ENCODE measurements at places on chromosomes 2 and 18.

GRCh38 chr2:44462934-44463849 is 101.4 kb downstream of the CAMKMT start:
- no peak for DNase-seq

DNA sequence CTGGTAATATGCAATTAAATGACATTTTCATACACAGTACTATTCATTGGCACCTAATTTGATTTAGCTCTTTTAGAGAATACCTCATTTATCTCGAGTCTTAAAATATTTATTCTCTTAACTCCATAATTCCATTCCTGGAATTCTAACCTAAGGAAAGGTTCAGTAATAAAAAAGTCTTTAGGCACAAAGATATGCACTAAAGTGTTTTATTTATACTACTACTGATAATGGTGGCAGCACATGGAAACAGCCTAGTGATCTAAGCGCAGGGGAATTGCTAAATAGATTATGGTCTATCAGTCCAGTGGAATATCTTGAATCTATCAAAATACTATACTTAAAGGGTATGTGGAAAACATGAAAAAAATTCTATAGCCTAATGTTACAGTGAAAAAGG is 142.5 kb upstream of the LTBP1 start:
- no peak for DNase-seq

GRCh38 chr2:44275927-44276303 is 635 bp downstream of the SLC3A1 start:
- DNase-seq, result no peak

GRCh38 chr2:144571770-144572169 is 51.9 kb upstream of the ZEB2 start:
- no peak for DNase-seq

DNA sequence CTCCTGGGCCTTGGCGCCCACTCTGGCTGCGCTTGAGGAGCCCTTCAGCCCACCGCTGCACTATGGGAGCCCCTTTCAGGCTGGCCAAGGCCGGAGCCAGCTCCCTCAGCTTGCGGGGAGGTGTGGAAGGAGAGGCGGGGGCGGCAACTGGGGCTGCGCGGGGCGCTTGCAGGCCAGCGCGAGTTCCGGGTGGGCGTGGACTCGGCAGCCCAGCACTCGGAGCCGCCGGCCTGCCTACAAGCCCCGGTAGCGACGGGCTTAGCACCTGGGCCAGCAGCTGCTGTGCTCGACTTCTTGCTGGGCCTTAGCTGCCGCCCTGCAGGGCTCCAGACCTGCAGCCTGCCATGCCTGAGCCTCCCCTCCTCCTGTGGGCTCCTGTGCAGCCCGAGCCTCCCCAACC is 141.5 kb upstream of the SLC39A10 start:
- DNase-seq, result no peak

DNA sequence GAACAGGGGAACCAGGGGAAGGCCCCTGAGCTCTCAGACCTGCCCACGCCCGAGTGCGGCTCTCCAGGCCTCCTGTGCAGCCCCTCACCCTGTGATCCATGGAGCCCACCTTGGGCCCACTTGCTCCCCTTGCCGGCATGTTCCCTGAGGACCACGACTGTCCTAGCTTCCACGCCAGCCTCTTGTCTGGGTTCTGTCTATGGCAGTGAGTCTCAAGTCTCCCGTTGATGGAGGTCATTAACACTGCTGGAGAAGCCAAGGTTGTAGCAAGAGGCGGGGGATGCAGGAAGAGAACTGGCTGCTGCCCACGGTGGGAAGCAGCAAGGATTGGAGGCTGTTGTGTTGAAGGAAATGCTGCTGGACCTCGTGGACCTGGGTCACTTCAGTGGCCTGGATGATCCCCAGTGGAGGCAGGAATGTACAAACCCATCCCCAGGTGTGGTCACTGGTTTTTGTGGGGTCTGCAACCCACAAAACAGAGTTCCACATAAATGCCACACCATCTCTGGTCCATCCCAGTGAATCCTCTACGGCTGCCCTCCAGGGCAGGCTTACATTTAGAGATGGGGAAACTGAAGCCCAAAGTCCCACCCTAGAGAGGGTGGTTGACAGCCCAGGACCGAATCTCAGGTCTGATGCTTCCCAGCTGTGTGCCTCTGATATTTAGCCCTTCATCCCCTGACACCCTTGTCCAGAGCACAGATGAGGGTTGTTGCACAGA is 150.3 kb downstream of the NDUFA10 start:
- DNase-seq, result no peak

- no peak for DNase-seq
Observed at GRCh38 chr2:11697103-11697871, 27.3 kb upstream of the NTSR2 start.

DNA sequence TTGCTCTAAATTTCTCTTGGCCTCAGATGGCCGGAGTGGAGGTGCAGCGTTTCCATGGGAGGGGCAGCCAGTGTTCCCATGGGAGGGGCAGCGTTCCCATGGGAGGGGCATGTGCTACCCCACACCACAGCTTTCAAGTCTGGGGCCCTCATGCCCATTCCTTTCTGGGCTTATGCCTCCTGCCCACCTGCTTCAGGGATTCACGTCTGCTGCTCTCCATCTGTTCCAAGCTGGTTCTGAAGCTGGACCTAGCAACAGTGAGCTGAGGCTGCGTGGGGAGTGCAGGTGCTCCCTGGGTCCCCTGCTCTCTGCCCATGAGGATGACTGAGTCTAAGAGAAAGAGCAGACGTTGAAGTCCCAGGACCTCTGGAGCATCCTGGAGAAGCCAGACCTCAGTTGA is 243.1 kb upstream of the PXDN start:
- DNase-seq, result peak; percentile 52

DNA sequence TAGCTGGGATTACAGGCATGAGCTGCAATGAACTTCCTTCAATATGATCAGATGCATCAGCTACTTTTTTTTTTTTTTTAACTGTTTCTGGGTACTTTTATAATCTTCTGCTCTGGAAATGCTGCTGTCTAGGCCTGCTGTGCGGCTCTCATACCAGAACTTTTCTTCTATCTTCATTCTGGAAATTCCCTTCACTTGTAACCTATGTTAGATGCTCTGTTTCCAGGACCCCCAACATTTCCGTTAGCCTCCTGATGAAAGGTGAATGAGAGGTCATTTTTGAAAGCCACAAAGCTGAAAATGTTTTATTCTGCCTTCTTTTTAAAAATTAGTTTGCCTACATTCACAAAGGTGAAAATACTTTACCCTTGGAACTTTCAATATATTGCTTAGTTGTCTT is 8.6 kb downstream of the AGFG1 start:
- no peak for DNase-seq

DNA sequence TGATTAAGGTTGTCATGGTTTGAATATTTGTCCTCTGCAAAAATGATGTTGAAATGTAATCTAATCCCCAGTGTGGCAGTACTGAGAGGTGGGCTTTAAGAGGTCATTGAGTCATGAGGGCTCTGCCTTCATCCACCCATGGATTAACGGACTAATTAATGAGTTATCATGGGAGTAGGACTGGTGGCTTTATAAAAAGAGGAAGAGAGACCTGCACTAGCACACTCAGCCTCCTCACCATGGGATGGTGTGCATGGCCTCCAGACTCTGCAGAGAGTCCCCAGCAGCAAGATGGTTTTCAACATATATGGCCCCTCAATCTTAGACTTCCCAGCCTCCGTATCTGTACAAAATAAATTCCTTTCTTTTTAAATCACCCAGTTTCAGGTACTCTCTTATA is 41.0 kb downstream of the DTNB start:
- DNase-seq, result no peak

GRCh38 chr2:25085761-25086560 is 44.1 kb downstream of the EFR3B start:
- DNase-seq, result no peak

GRCh38 chr2:64313398-64313723 is 140.6 kb upstream of the LGALSL start:
- peak; percentile 58 for DNase-seq

- DNase-seq, result no peak
Observed at GRCh38 chr18:21264651-21265050, 22.6 kb downstream of the GREB1L start.

GRCh38 chr2:51899643-51900042 is 867.7 kb upstream of the NRXN1 start:
- DNase-seq, result no peak

DNA sequence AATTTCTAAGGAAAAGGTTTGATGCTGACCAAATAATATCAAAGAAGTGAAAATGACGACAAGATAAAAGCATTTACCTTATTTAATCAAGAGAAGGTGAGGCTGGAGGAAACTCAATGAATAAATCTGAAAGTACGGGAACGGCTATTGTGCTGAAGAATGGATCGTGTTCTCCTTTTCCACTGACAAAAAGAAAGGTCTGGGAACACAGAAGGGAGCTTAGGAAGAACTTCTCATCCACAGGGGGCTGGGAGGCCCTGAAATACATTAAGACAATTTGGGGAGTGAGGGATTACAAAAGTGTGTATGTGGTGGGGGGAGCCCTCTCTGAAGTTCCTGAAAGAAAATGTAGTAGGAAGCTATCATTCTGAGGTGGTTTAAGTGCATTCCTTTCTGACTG is 582.3 kb downstream of the SLC4A3 start:
- DNase-seq, result no peak

DNA sequence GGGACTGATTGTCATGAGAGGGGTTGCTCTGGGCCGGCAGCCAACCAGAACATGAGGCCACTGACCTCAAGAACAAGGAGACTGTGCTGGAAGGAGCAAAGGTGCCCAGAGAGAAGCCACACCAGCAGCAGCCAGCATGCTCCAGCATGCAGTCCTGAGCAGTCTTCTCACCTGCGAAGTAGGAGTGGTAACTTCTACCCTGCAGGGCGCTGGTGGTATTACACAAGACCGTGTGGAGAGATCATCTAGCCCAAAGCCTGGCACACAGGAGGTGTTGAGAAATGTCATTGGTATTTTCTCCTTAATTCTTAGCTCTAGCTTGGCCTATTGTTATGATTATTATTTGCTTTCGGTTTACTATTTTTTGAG is 132.7 kb downstream of the TSN start:
- DNase-seq, result no peak

GRCh38 chr18:46497129-46497528 is 159.9 kb downstream of the LOXHD1 start:
- no peak for DNase-seq

- DNase-seq, result no peak
Observed at GRCh38 chr18:13261661-13262357, 43.2 kb downstream of the LDLRAD4 start.

DNA sequence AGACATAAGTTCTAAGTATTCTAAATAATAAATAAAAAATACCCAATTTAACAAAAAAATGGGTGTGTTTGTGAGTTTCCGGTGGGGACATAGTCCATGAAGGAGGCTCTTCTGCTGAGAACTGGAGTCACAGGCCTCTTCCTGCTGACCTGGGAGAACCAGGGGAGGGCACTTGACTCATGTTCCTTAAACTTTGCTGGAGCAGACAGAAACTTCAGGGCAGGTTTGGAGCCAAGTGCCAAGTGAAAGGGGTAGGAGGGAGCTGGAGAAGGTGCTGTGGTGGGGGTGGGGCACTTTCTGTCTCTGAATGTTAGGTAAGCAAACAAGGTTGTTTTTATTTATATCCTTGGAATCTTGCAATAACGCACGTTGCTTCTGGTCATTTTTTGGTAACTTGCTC is 78.8 kb upstream of the TTN start:
- DNase-seq, result no peak

- no peak for DNase-seq
Observed at GRCh38 chr2:120298173-120298835, 45.7 kb downstream of the RALB start.

GRCh38 chr2:107717661-107718060 is 109.0 kb upstream of the RGPD4 start:
- no peak for DNase-seq

DNA sequence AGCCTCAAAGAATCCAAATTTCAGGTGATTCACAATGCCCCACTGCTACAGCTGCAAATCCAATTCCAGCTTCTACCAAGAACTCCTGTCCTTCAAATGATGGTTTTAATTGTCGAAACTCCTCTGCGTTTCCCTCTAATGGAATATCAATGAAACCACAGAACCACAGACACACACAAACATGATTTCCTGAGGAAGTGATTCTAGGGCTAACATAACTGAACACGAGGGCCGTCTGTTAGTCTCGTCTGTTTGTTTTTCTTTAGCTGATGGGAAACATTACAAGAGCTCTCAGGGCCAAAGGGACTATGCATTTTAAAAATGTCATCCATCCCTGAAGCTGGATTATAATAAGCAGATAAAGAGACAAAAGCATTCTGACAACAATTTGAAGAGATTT is 59.4 kb downstream of the RNF152 start:
- no peak for DNase-seq

GRCh38 chr2:37343537-37344434 is 644 bp upstream of the QPCT start:
- DNase-seq, result no peak
